Stimulated activated CD8-positive, alpha-beta memory T cell treated with anti-CD3 and anti-CD28 coated beads, Interleukin-7, amount 100 ng/mL, for 1 hour (primary cell): ENCODE measurements at places on chromosomes 5 and 9.

GRCh38 chr5:54822324-54822687 lies 163.1 kb downstream of the ESM1 start:
- no peak for DNase-seq

DNA sequence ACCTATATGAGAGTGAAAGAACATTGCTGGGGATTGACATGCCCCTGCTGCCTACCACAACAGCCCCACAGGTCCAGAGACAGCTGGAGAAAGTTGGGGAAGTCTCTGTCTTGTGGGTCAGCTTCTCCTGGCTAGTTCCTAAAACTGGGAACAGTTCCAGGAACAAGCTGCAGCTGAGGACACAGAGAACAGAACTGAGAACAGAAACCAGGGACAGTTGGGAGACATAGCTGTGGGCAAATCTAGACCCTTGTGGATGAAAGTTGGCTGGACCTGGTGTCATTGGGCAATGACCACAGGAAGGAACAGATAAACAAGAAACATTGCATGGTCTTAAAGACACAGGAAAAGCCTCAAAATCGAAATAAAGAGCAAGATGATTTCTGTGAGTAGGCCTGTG lies 58.3 kb upstream of the MOCS2 start:
- no peak for DNase-seq

DNA sequence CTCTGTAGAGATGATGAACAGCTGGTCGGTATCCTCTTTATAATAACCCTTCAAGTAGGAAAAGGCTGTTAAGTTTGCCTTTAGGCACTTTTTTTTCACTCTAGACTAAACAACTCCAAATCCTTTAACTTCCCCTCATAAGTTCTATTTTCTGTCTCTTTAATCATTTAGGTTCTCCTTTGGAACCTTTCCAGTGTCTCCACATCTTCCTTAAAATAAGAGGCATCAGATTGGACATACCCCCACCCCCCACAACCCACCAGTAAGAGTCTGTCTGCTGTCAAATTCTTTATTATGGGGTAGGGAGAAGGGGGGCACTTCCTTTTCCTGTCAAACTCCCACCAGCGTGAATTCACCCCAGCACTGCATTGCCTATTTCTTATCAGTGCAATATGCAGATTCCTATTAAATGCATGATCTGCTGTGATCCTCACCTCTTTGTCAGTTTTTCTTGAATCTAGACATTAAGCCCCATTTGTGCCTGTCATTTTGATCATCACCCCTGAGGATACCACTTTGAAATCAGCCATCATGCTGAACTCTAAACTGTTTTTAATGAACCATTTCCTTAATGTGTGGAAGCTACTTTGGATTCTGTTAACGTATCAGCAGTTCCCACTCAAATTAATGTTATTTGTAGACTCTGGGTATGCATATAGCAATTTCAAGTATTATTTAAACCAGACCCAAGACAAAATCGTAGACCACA lies 212.2 kb downstream of the PDZD2 start:
- no peak for DNase-seq

DNA sequence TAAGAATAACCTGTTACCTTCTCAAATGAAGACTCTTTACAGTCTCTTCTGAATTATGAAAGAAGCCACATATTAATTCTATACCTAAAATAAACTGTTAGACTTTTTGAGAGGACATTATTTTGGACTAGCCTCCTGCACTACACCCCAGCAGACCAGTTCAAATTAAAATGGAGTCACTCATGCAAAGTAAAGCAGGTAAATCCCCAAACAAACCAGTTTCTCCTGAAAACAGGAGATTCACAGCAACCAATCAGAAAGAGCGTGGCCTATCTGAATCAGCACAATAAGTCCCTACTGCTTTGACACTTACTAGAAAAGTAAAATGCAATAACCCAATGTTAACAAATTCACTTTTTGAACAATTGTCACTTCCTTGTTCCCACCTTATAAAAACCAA lies 58.8 kb downstream of the PTBP3 start:
- no peak for DNase-seq

GRCh38 chr5:107155707-107156106 lies 515.0 kb downstream of the EFNA5 start:
- DNase-seq, result no peak

GRCh38 chr5:60514152-60514551 lies 185.8 kb downstream of the DEPDC1B start:
- DNase-seq, result no peak

GRCh38 chr5:168172760-168173223 lies 118.7 kb upstream of the WWC1 start:
- DNase-seq, result no peak

DNA sequence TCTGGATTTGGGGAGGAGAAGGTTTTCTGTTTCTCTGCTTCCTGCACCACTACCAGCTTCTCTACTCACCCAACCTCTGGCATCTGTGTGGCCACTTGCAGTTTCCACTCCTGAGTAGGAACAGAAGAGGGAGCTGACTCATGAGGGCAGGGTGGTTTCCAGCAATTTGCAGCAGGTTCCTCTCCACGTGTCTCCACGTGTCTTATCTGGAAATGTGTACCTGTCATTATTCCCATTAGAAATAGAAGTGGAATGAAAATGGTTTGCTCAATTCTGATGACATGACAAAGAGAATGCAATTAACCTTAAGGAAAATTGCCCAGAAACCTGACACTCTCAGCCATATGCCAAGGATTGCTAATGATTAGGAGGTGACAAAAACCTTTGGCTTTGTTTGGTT lies 33.0 kb downstream of the EGFLAM start:
- DNase-seq, result no peak

GRCh38 chr5:71893451-71893850 lies 174.4 kb downstream of the CARTPT start:
- DNase-seq, result no peak

GRCh38 chr5:29218138-29218537 lies 1975.3 kb upstream of the CDH6 start:
- DNase-seq, result no peak

DNA sequence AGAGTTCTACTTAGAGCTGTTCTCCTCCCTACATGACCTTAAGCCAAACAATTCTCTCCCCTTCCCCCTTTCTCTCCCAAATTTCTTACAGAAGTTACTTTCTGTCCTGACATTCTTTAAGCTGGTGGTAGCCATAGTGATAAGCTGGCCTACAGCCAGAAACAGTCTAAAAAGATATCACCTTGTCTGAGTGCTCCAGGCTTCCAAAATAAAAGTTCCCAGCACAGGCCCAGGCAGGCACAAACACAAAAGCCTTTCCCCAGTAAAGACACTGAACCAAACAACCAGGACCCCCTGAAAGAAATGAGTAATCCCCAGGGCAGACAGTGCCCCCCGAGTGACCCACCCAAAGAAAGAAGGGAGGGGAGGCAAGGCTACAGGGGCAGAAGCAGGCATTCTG lies 19.2 kb downstream of the SIL1 start:
- DNase-seq, result no peak

DNA sequence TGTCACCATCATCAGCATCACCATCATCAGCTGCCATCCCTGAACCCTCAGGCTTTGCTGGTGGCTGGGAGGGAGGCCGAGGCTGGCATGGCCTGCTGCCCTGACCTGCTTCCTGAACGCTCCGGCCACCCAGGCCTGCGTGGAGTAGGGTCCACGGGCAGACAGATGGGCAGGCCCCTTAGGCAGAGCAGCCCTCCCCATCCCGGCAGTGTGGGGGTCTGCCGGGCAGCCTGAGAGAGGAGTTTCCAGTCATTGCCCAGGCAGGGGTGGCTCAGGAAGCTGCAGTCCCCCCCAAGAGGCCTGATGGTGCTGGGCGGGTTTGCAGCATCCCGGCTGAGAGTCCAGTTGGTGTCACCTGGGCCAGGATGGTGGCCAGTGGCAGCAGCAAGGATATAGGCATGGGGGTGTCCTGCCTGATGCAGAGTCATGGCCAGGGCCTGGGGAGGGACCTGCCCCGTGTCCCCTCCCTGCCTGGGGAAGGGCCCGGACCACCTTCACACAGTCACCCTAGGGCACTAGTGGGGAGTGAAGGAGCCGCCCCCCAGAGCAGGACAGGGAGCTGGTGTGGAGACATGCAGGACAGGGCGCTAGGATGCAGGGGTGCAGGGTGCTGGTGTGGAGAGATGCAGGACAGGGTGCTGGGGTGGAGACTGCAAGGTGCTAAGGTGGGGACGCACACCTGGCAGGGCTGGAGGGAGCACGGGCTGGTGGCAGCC lies 7.7 kb upstream of the EGFL7 start:
- DNase-seq, result no peak

DNA sequence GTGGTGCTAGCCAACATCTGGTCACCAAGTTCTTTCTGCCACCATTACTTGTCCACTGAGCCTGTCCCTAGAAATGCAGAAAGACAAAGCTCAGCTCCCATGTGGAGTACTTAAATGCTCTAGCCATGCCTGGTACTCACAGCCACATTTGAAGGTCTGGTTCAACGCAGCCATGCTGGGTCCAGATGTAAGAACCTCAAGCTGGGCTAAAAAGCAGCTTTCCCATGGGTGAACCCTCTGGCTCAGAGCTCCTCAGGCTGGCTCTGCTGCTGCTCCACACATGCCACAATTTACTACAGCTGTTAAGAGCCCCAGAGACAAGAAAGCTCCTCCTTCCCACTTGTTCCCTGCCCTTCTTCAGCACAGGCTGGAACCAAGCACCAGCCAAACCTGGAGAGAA lies 97.1 kb upstream of the LRRTM2 start:
- DNase-seq, result no peak

- DNase-seq, result no peak
Observed at GRCh38 chr5:82889088-82889487, 188.1 kb downstream of the TMEM167A start.

DNA sequence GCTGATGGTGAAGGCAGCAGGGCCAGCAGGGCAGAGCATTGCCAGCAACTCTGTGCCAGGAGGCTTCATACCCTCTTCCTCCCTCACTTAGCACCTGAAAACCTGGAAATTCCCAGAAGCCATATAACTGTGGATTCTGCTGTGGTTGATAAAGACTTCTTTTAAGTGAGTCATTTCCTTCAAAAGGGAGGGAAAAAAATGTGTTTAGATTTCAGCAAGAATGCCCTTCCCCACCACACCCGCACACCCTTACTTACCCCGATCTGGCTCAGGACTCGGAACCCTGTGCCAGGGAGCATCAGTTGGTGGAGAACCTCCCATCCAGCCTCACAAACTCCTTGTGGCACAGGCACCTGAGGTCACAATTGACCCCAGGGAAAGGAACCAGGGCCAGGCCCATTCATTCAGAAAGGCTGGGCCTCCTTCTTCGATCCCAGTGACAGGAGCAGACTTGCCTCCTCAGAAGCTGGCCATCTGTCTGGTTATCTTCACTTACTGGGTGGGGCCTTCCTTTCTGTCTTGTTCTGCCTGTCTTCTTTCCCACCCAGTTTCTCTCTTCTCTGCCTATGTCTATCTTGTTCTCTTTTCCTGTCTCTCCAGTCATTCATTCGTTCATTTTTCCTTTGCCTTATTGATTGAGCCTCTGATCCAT lies 62.6 kb downstream of the PLAC8L1 start:
- no peak for DNase-seq

DNA sequence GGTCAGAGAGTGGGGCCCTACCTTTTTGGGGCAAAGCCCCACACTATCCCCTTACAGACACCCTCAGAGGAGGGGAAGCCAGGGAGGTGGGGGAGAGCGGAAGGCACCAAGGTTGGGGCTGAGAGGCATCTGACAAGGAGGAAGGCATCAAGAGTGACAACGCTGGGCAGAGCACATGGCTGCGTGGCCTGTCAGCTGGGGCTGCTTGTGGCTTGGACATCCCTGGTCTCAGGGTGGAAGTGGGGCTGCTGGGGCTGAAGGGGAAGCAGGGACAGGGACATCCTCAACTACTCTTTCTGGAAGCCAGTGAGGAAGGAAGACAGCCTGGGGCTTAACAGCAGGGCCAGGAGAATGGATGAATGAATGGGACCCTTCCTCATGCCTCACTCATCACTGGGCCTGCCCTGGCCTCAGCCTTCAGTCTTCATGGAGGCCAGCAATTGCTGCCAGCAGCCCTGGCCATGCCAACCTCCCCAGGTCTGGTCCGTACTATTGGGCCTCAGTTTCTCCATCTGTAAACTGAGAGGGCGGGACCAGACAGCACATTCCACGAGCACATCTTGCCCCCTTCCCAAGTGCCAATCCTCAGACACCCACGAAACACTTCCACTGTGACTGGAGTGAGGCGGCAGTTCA lies 993 bp upstream of the RALGDS start:
- DNase-seq, result no peak

- DNase-seq, result no peak
Observed at GRCh38 chr9:97556036-97556720, 54.7 kb downstream of the TMOD1 start.

DNA sequence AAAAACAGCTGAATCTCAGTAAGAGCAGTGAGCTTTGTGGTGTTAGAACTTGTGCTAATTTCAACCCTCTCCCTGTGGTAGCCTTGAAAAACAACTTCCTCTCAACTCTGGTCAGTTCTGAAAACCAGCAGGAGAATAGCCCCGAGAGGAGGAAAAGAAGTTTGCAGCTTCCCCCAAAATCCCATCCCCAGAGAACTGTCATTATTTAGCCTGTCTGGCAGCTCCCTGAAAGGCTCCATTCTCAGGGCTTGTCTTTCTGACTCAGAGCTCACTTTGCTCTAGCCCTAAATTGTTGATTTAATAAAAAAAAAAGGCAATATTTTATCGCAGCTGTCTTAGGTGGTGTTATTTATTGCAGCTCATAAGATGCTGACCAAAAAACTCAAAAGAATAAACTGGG lies 11.4 kb upstream of the SLC45A2 start:
- no peak for DNase-seq

DNA sequence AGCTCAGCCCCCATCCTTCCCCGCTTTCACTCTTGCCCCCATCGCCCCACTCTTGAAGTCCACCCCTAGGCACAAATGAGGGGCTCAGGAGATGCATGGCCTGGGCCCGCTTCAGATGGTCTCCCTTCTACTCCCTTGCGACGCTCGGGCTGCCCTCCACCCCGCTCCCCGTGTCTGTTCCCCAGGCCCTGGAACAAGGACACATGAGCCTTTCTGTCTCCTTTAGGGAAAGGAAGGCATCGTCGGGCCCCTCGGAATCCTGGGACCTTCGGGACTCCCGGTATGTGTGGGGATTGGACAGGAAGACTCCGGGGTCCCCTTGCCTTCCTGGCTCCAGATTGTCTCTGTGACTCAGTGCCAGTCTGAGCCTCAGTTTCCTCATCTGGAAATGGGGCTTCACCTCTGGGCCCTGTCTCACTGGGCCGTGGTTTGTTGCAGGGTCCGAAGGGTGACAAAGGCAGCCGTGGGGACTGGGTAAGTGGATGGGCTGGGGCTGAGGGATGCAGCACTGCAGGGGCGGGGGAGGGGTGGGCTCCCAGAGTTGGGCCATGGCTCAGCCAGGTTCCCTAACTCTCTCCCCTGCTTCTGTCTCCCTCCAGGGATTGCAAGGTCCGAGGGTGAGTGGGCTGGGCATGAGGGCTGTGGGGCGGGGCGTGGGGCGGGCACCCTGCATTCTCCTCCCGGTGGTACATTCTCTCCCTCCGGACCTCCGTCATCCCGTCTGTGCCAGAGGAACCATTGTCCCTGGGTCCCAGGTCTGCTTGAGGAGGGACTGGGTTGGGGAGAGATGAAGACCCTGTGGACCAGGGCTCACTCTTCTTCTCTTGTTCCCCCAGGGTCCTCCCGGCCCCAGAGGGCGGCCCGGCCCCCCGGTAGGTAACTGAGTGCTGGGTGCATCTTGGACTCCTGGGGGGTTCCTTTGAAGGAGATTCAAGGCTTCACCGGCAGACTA lies 21.8 kb upstream of the ORM1 start:
- DNase-seq, result no peak
